ENCODE measurements at places on chromosomes 3 and 15.

- DNase-seq = peak; percentile 25
Observed at GRCh38 chr15:72156928-72157327, 38.7 kb downstream of the SENP8 start.

- DNase-seq = peak; percentile 66
Observed at GRCh38 chr15:60660290-60661051, 181.5 kb upstream of the ICE2 start.

DNA sequence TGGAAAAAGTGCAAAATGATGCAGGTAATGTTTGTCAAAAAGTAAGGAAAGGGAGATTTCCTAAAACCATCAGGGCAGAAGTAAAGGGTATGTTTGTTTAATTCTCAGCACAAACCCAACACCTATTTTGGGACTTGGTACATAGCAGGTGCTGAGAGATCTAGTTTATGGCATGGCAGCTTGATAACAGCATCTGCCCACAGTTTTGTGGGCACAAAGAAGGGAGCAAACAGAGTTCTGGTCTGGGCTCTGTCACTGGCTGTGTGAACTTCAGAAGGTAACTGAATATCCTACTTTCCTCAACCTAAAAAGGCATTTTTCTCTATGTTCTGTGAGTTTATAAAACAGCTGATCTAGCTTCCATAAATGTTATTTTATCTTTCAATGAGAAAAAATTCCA is 141.6 kb downstream of the PLCH1 start:
- DNase-seq = no peak

DNA sequence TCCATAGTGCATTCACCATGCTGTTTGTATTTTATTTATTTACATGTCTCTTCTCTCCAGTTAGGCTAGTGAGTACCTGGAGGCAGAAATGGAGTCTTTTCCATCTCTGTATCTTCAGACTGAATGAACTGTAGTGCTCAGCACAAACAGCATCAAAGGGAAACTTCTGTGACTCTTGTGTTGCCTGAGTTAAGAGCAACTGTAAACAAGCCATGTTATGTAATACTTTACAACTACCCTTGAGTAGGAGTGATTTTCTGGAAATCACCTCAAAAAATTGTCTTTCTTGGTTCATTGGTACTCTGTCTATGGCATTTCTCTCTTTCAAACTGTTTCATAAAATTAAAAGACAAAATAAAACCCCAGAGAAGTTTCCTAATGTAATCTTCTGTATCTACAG is 258.3 kb downstream of the CGGBP1 start:
- peak; percentile 43 for DNase-seq

- DNase-seq = no peak
Observed at GRCh38 chr3:50520849-50521248, 17.4 kb upstream of the CACNA2D2 start.

- DNase-seq = no peak
Observed at GRCh38 chr3:110755345-110755744, 316.3 kb upstream of the NECTIN3 start.

GRCh38 chr3:120436523-120437050 is 14.2 kb downstream of the FSTL1 start:
- no peak for DNase-seq

GRCh38 chr3:29281344-29282241 is 722 bp downstream of the RBMS3 start:
- DNase-seq = peak; percentile 25

- DNase-seq = no peak
Observed at GRCh38 chr15:66661432-66662096, 40.5 kb upstream of the SMAD6 start.

- no peak for DNase-seq
Observed at GRCh38 chr15:88233921-88234320, 22.6 kb downstream of the NTRK3 start.

- DNase-seq = no peak
Observed at GRCh38 chr15:89671687-89672086, 7.5 kb downstream of the PLIN1 start.

DNA sequence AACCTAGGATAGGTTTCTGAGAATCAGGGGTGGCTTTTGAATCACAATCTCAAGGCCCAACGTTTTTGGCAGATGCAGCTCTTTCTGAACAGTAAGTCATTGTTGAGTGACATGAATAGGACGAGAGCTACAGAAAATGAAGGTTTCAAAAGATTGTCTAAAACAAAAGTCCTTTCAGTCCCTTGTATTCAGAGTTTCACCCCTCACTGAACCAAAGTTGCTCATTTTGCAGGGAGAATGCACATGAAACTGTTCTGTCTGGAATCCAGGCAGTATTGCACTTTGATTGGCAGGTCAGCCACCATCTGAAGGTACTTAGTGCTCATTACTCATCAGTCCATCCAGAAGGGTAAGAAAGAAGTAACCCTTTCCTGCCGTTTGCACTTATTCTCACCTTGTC is 24.1 kb upstream of the RASGRP1 start:
- DNase-seq = no peak

- DNase-seq = no peak
Observed at GRCh38 chr3:55626279-55626665, 139.2 kb upstream of the WNT5A start.

DNA sequence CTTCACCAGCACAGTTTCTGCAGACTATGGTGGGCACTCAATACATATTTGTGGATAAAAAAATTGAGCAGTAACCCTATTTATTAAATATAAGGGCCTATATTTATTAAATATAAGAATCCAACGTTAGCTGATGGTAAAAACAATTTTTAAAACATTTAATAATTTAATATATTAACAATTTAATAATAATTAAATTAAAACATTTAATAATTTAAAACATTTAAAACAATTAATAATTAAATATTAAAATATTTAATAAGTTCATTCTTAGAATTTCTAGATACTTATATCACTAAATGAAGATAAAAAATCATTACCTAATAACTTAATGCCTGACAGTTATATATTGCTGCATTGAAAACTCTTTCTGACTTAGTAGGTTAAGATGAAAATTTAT is 880.2 kb upstream of the EPHA6 start:
- no peak for DNase-seq

DNA sequence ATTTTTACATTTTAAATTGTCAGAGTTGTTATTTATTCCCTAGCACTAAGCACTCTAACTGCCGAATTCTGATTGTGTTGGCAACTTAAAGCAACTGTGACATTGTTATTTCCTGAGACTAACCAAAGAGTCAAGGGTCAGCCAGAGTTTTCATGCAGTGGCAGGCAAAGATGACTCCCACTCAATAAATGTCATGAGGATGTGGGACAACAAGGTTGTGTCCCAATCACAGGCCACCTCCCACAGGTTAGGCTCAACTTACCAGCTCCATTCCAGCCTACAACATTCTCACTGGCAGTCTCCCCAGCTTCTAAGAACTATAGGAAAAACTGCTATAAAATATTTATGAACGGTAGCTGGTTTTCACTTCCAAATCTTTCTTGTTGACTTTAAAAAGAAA is 80.1 kb downstream of the RSL24D1 start:
- peak; percentile 22 for DNase-seq

DNA sequence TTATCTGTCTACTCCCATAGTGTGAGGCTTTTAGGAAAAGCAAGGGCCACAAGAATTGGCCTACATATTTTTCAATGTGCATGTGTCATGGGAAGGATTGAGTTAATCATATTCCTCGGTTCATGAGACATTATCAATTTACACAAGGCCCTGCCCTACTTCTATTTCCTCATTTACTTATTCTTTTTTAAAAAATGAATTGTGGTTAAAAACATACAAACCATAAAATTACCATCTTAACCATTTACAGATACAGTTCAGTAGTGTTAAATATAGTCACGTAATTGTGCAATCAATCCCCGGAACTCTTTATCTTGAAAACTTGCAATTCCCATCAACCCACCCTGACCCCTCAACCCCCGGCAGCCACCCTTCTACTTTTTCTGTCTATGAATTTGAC is 284.0 kb upstream of the GADL1 start:
- peak; percentile 4 for DNase-seq

GRCh38 chr3:126130081-126130855 is 46.3 kb upstream of the SLC41A3 start:
- no peak for DNase-seq

DNA sequence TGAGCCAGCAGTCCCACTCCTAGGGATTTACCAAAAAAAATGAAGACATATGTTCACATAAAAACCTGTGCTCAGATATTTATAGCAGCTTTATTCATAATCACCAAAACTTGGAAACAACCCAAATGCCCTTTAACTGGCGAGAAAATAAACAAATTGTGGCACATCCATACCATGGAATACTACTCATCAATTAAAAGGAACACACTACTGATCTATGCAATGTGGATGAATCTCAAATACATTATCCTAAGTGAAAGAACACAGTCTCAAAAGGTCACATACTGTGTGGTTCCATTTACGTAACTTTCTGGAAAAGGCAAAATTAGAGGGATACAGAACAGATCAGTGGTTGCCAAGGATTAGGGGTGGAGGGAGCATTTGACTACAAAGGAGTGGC is 394.5 kb downstream of the SHQ1 start:
- DNase-seq = no peak

DNA sequence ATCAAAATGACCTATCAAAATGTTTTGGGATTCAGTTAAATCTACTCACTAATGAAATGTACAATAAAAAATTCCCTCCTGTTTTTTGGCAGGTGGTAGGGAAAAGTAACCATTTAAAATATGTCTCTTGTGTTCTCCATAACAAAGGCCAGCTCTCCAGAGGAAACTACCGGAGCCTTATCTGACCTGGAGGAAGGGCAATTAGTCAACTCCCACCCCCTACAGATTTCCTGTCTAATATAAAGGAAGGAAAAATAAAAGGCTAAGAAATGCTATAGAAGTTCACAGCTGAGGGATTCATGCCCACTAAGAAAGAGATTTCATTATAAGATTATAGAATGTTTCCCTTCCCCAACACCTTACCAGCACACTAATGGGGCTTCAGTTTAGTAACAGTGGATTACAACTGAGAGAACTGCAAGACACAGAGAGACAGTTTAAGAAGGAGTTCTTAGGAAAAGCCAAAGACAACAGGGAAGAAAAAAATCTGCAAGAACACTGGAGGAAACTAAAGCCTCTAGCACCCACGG is 376.5 kb upstream of the KCNMB2 start:
- DNase-seq = no peak
